ENCODE measurements at places on chromosomes 1 and 21.

DNA sequence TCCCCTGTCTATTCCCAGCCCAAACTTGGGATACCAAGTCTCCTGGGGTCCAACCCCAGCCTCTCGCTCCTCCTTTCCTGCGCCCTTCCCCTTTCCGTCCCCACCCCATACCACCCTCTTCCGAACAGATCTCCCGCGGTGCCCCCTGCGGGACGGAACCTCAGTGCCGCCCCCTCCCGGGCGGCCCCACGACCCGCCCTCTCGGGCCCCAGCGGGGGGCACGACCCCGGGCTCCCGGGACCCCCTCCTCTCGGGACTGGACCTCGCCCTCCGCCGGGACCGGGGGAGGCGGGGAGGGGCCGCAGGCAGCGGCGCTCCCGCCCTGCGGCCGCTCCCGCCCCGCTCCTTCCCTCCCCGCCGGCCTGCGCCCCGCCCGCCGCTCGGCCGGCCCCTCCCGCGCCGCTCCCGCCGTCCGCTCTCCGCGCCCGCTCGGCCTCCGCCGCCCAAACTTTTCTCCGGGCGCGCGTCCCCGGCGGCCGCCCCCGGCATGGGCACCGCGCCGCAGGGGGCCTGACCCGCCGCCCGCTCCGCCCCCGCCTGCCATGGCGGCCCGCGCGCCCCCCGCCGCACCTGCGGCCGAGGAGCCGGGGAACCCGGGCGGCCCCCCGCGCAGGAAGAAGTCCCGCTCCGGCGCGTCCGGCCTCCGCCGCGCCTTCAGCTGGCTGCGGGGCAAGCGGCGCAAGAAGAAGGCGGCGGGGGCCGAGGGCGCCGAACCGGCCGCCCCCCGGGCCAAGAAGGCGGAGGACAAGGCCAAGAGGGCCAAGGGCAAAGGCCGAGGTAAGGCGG, 39.0 kb upstream of the SYNC start:
- no peak for DNase-seq

- DNase-seq = no peak
Measured at GRCh38 chr21:33684923-33685560, 42.7 kb downstream of the ITSN1 start.

- no peak for DNase-seq
Measured at GRCh38 chr1:178057912-178058534, 35.9 kb upstream of the RASAL2 start.

GRCh38 chr1:4171480-4172450, 271.7 kb upstream of the C1orf174 start:
- DNase-seq = no peak

GRCh38 chr1:82319546-82319945, 518.8 kb downstream of the ADGRL2 start:
- no peak for DNase-seq

- DNase-seq = no peak
Measured at GRCh38 chr1:29501227-29501976, 265.1 kb downstream of the PTPRU start.

DNA sequence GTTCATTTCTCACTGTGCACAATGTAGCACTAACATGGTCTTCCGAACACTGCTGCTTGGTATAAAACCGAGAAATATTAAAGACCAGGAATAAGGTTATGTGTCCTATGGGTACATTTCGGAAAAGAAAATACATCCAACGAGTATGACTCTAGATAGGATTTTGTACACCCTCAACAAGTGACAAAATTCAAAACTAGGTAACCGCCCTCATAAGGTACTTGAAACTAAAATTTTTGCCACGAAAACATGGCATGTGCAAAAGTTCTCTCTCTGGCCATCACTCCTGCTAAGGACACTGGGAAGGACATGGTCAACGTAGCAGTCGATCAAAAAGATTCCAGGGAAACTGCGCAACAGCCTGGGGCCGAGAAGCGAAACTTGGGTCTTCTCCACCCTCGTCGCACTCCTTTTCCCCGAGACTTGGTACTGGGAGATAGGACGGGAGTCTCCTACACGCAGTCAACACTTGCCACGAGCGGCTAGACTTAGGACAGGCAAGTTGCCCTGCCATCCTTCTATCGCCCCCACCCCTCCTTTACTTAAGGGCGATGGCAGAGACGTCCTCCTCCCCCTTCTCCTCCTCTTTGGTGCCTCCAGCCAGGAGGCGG, 338 bp upstream of the TOR1AIP1 start:
- DNase-seq = no peak

- DNase-seq = no peak
Measured at GRCh38 chr1:167746013-167746672, 24.4 kb downstream of the MPZL1 start.

DNA sequence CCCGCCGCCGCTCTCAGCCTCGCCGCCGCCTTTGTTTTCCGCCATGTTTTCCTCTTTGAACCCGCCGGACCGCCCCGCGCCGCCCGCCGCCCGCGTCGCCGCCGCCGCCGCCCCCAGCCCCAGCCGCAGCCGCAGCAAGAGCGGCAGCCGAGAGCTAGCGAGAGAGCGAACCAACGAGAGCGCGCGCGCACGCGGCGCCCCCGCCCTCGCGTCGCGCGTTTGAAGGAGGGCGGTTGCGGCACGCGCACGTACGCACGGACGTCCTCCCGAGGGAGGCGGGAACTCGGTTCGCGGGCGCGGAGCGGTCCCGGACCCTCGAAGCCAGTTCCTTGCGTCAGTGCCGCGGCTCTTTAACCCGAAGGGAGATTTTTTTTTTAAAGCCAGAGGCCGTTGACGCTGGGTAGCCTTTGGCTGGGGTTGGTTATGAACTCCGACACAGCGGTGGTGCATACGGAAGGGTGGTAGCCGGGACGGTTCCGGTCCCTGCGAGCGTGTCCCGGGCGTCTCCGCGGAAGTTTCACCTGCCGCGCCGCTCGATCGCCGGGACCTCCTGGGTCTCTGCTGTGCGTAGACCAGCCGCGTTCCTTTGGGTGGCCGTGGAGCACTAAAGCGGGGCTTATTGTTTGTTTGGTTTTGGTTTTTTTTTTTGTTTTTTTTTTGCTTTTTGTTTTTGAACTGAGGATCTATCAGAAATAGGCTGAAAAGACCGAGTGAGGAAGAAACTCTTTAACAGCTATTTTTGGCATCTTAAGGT, at the start of gene TRIM33:
Gene TRIM33, minus strand, starts transcription at position 172 of the 754 bp plus-strand sequence. Its CDS starts 127 bp downstream, at position 45.
- peak; percentile 41 for DNase-seq

DNA sequence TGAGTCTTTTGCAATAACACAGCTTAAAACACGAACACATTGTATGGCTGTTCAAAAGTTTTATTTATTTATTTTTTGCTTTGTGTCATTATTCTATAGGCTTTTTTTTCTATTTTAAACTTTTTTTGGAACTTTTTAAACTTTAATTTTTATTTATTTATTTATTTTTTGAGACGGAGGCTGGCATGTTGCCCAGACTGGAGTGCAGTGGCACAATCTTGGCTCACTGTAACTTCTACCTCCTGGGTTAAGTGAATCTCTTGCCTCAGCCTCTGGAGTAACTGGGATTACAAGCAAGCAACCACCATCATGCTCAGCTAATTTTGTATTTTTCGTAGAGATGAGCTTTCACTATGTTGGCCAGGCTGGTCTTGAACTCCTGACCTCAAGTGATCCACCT, 88.3 kb upstream of the GADD45A start:
- DNase-seq = no peak

DNA sequence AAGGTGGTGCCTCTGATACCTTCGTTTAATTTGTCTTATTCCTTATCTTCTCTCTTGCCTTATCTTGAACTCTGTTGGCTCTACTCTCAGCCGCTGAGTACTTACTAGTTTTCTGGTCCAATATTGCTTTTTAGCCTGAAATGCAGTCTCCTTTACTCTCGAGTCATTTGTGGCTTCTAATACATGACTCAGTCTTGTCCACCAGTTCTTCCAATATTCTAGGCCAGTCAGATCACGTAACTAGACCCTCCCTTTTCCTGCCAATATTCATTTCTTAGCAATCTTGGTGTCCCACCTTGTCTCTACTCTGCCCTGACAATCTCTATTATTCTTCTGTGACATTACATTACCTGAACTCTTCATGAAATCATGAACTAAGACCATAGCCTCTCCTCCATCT, 555.8 kb downstream of the DPYD start:
- no peak for DNase-seq

DNA sequence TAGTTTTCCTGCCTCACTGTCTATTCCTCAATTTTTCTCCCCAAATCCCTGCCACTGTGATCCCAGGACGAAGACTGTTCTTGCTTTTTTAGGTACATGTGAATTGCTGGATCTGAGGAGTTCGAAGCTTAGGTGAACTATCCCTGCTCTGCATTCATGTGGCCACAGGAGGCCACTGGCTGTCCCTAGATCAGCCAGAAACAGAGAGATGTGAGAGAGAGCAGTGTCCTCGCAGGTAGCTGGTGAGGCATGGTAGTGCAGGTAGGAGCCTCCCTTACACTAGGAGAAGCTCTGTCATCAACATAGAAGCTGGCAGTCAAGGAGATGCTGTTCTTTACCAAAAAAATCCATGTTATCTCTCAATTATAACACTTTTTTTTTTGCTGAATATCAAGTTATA, 71.5 kb downstream of the USP24 start:
- no peak for DNase-seq

DNA sequence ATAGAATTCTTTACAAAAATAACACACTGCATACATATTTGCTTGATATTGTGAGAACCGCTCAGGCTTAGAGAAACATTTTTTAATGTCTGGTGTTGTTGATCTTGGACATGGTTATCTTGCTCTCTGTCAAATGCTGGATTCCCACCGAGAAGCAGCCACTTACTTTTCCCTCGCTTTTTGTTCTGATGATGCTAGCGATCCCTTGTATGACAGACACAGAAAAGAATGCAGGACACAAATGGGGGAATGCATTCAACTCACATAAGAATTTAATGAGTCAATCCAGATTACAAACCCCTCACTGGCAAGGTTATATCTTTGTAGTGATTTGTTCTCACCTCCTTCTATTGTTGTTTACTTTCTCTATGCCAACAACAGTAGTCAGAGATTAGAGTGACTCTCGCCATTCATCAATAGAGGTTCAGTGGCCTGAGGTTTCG, 76.8 kb upstream of the AKT3 start:
- DNase-seq = no peak

GRCh38 chr1:112818990-112819689, 104.0 kb upstream of the PPM1J start:
- no peak for DNase-seq

- DNase-seq = no peak
Measured at GRCh38 chr1:78267513-78268218, 221.9 kb downstream of the GIPC2 start.

DNA sequence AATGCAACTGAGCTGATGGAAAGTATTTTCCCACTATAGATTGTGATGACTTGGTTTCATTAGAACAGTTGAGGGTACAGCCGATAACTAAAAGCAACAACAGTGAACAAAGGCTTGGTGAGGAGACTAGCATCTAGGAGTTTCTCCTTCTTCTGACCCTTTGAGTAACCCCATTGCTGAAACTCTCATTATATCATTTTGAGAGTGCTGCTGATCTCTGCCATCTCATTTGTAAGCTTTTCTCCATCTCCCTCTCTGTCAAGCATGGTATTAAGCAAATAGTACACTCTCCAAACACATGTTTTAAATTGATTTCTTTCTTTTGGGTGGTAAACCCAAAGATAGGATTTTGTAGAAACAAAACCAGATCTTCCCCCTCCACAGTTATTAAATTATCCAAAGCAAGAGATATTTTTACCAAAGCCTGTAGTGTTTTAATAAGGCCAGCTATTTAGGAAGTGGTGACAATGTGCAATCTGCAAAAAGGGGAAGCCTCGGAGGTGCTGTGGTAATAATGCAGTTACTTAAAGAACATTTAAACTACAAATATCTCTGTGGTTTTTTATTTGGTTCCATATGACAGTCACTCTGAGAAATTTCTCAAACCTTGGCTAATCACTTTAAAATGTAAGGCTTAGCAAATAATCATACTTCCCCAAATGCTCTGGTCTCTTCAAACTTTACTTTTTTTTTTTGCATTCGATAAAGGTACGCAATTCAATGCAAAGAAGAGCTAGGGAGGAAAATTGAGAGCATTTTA, 287.5 kb downstream of the HLX start:
- no peak for DNase-seq

- no peak for DNase-seq
Measured at GRCh38 chr1:160637821-160638539, 8.9 kb downstream of the SLAMF1 start.

- no peak for DNase-seq
Measured at GRCh38 chr1:90761156-90761555, 44.1 kb upstream of the BARHL2 start.

DNA sequence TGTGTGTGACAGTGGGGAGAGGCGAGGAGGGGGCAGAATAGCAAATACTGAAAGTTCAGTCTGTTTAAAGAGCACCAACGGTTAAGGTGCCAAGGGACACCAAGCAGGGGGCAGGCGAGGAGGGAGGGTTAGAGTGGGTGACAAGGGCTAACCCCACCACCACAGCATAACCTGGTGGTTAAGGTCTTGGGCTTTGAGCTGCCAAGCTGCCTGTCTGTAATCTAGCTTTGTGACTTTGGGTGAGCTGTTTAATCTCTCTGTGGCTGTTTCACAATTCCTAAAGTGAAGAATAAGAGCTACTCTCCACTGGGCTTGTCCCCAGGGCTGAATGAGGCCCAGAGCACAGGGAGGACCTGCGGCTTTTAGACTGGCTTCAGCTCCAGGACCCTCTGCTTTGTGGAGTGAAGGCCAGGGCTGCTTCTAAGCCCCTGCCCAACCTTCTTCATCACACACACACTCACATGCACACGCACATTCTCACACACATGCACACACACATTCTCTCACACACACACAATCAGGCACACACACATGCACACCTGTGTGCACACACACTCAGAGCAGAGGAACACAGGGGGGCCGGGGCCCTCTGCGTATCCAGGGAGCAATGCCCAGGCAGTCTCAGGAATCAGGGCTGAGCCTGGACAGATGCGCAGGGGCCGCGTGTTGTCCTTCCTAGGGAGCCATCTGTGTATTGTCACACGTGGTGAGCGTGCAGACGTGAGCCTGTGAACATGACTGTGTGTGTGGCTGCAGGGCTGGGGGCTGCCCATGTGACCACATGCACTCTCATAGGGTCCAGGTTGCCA, 101.6 kb upstream of the TARDBP start:
- DNase-seq = no peak

- DNase-seq = no peak
Measured at GRCh38 chr1:203778146-203778545, 13.2 kb downstream of the LAX1 start.

GRCh38 chr1:165225650-165226049, 130.9 kb downstream of the LMX1A start:
- no peak for DNase-seq

- no peak for DNase-seq
Measured at GRCh38 chr1:118116401-118116800, 68.6 kb downstream of the SPAG17 start.

Data from NCI-H1436 treated with DMSO at 0.1 percent for 48 hours (cell line).